Lung (tissue), 17 donors: ENCODE measurements at places on chromosomes 12 and 14.

DNA sequence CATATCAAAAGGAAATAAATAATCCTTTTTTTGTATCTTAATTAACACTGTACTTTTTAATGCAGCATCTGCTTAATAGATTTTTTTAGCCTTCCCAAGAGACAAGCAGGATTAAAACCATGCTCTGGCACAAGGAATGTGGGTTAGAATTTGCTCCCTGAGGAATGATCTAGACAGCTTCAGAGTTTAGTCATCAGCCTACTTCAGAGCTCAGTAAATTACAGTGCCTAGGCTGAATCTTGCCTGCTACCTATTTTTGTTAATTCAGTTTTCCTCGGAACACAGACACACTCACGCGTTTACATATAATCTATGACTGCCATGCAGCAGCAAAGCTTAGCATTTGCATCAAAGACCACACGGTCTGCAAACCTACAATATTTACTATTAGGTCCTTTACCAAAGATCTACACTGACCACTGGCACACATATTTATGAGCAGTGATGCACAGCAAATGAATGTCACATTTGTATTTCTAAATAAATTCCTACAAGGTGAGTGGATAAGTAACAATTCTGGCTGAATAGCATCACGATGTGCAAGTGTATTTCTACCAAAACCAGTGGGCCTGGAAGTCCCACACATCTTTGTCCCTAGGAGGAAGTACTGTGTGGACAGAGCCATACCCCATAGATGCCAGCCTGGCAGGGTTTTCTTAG is 309.8 kb upstream of the TMEM132C start:
- no peak for DNase-seq

DNA sequence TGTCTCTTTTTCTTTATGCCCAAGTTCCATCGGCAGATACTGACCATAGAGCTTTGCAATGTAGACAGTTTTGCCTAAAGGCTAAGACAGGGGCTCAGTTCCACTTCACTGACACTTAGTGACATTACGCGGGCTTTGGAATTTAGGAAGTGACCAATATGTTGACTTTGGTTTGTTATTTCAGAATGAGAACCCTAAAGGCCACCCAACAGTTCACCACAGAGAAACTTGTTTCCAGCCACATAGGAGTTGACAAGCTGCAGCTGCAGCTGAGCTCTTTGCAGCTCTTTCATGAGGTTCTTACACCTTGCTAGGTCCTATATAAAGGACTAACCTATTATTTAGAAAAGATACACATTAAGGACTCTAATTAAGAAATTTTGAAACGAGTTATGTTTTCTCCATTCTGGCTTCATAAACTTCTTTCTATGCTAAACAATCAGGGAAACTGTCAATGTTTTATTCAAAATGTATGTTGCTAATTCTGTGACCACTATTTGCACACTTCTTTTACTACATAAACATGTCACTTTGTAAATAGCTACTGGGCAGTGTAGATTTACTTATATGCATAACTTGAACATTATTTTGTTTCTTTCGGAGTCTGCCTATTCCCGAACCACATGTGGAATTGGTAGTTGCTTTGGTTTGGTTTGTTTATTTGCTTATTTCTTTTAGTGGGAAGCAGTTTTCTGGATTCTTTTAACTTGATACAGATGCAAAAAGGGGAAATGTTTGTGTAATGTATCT is 18.5 kb upstream of the KLRD1 start:
- DNase-seq, result no peak

- peak; percentile 87 for DNase-seq
These were observed 53.3 kb upstream of the CERS5 start for GRCh38 chr12:50220363-50220995.

GRCh38 chr12:67116134-67116533 is 153.0 kb upstream of the CAND1 start:
- DNase-seq, result no peak

GRCh38 chr12:107929436-107929835 is 154.9 kb downstream of the ASCL4 start:
- DNase-seq, result peak; percentile 30

DNA sequence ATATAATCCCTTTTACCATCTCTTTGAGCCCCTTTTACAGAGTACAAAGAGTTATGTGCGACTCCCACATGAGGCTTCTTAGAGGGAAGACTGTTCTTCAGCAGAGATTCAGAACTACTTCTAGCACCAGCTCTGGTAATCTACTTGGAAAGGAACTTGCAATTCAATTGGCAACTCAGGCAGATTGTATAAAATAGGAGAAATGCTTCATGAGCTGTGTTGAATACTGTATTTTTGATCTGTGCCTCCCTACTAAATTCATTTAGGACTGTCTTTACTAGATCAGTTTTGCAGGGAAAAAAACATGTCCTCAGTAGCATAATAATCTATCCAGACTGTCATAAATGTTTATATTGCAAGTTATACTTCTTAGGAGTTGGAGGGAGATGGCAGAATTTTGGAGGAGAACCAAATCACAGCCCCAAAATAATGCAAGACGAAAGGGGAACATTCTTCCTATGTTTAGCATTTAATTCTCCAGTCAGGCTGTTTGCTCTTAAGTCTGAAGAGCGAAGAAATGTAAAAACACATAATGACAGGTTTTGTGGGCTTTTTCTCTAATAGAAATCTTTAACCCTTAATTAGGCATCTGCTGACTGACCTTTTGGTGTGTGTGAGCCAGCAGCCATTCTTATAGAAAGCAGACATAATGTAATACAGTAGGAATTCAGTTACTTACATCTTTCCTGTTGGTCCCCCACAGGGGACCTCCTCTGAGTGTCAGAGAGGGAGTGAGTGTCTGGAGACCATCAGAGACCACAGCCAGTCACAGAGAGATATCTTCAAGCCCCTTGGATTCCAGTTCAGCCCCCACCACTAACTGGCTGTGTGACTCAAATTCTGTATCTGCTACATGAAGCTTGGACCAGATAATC is 3.9 kb downstream of the ANO4 start:
- DNase-seq, result peak; percentile 96

DNA sequence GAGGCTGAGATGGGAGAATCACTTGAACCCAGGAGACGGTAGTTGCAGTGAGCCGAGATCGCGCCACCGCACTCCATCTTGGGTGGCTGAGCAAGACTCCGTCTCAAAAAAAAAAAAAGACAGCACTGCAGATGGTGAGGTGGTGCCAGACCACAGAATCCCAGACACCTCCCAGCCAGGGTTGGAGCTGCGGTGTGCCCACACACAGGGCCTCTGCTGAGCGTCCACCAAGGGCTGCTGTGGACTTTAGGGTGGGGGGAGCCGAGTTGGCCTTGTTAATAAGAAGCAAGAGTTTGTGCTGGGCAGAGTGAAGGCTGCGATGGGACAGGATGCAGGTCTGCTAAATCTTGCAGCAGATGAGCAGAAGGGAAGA is 14.2 kb downstream of the KMT5A start:
- no peak for DNase-seq

GRCh38 chr14:103724116-103724515 is 8.5 kb downstream of the ZFYVE21 start:
- peak; percentile 41 for DNase-seq

DNA sequence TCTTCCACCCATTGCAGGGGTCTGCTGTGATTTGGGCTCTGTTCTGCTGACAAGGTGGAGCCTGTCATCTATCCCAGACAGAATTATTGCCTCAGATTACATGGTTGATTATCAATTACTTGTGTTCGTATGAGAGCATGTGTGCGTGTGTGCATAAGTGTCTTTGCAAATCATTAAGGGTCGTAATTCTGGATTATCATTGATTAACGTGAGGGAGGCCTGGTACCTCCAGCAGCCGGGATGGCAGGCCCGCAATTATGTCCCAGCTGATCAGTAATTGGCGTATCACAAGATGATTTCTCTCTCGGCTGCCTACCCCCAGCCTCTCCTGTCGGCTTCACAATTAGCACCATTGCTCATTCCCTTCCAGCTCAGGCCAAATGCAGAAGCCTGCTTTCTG is 29.6 kb upstream of the IRF2BPL start:
- DNase-seq, result no peak
